ENCODE measurements at places on chromosomes 7 and 10. TPM values are rescaled to one million over a fixed set of nuclear protein-coding genes. Genes with fewer than 3 reads are reported as not detected.

DNA sequence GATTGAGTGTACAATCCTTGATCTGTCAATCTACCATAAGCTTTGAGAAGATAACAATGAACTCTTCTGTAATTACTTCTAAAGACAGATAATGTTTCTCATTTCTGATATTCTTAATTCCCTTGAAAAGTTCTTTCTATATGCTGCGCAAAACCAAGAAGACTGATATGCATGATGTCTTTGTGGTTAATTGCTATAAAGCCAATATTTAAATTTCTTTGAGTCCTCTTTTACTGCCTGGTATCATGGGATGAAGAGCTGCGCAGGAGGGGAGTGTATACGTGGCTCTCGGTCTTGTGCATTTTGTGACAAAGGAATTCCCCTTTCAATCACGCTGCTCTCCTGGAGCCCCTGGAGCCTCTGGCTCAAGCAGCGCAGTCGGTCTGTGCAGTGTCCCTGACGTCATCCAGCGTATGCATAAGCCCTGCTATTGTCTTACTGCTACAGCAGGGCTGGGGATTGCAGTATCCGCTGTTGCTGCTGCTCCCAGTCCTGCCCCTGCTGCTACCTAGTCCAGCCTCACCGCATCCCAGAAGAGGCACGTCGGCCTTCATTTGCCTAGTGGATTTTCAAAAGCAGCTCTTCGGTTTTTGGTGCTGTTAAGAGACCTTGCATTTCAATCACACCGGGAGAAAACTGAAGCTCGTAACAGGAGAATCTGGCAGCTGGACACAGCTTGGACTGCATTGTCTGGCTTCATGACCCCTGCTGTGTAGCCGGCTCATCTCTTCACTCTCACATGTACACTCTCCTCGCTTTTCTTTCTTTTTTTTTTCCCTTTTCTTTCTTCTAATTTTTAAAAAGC is 66.7 kb downstream of the ST7 start:
- no peaks in the 10 kb centered on the region for H3K27me3 ChIP-seq
- peak overlapping the region; percentile 54 for H3K27ac ChIP-seq
- H3K4me1 ChIP-seq = no peaks in the 10 kb centered on the region
- peak overlapping the region; percentile 22 for H3K4me3 ChIP-seq
- DNase-seq = peak; percentile 57

GRCh38 chr7:44438816-44439215 is 51.6 kb downstream of the NUDCD3 start:
- H3K4me3 ChIP-seq = no peak overlapping the region
- no peaks in the 10 kb centered on the region for H3K27me3 ChIP-seq
- H3K4me1 ChIP-seq = no peaks in the 10 kb centered on the region

DNA sequence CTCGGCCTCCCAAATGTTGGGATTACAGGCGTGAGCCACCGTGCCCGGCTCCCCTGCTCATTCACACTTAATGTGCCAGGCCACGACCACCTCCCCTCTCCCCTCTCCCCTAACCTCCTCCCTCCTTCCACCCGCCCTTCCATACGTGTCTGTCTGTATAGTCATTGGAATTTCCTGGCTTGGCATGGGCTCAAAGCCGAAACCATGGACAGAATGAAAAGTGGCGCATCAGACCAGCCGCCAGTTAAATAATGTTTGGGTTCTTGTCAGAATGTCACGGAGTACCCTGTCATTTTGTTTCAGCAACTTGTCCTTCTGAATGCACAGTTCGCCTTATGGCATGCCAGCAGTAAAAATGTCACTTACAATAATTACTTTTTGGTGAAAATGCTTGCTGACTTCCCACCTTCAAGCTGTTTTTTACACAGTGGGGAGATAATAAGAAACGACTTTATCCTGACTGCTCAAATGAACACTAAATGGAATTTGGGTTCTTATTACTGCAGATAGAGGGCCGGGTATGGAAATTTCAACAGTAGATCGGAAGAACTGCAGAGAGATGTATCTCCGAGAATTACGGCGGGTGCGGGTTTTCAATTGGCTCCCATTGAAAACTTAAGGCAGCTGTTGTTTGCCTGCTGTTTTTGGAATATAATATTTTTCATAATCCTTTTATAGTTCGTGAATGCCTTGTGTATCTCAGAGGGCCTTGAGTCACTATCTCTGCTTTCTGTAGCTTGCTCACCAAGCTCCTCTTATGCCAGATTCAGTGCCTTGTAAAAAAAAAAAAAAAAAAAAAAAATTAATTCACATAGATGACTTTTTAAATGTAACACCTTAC is 65.5 kb upstream of the SH2B2 start:
- H3K4me1 ChIP-seq = no peaks in the 10 kb centered on the region
- no peaks in the 10 kb centered on the region for H3K36me3 ChIP-seq
- DNase-seq = no peak
- H3K27ac ChIP-seq = no peak overlapping the region
- no peak overlapping the region for H3K4me3 ChIP-seq

DNA sequence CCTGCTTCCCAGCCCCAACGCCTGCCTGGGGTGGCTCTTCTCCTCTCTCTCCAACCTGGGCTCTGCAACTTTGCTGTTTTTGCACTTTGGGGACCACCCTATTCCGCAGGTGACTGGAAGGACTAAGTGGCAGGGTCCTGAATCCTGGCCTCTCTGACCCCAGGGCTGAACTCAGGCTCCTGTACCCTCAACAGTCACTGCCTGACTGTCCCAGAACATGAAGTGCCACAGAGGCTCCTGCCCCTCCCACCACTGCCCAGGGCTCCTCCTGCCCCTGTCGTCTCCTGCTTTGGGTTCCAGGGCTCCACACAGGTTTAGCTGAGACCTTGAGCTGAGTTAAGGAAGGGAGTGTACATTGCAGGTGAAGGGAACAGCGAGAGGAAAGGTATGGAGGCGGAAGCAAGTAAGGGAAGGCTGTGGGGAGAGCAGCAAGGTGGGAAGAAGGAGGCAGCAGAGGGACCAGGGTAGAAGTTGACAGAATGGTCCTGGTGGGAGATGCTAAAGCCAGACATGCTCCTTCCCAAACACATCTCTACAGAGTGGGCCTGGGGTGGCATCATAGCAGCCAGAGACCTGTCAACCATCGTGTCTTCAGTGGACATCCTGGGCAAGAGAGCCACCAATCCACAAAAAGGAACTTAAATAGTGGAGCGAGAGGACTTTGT is 5.7 kb upstream of the GRID1 start:
- H3K4me3 ChIP-seq = no peak overlapping the region
- DNase-seq = peak; percentile 0
- H3K27ac ChIP-seq = no peak overlapping the region
- no peaks in the 10 kb centered on the region for H3K4me1 ChIP-seq
- no peaks in the 10 kb centered on the region for H3K36me3 ChIP-seq

DNA sequence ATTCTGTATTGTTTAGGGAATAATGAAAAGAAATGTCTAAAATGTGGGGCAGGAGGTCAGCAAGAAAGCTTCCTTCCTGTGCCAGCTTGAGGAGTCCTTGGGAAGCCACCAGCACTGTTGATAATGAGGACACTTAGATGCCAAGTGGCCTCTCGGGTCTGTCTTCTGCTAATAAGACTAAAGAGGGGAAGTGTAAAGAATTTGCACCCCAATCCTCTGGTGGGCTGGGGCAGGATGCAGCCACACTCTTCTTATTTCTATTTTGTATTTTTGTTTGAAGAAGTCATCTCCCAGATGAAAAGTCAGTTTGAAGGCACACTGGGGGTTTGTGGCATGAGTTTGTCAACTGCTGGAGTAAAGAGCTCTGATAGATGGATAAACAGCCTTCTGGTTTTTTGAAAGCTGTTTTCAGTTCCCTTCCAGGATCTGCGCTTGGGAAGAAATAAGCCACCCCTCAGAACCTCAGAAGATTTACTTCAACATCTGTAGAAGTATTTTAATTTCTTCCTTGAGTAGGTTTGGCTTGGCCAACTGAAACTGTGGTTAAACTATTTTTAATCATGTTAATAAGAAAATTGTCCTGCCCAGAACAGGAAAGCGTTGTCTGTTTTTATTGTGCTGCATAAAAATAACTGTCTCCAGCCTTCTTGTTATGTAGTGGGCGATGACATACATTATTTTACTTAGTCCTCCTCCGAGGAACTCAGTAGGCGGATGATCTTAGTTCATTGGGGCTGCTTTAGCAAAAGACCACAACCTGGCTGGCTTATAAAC is 128.8 kb upstream of the GPR26 start:
- H3K4me1 ChIP-seq = no peaks in the 10 kb centered on the region
- H3K27ac ChIP-seq = no peak overlapping the region
- H3K36me3 ChIP-seq = no peaks in the 10 kb centered on the region
- no peak for DNase-seq

DNA sequence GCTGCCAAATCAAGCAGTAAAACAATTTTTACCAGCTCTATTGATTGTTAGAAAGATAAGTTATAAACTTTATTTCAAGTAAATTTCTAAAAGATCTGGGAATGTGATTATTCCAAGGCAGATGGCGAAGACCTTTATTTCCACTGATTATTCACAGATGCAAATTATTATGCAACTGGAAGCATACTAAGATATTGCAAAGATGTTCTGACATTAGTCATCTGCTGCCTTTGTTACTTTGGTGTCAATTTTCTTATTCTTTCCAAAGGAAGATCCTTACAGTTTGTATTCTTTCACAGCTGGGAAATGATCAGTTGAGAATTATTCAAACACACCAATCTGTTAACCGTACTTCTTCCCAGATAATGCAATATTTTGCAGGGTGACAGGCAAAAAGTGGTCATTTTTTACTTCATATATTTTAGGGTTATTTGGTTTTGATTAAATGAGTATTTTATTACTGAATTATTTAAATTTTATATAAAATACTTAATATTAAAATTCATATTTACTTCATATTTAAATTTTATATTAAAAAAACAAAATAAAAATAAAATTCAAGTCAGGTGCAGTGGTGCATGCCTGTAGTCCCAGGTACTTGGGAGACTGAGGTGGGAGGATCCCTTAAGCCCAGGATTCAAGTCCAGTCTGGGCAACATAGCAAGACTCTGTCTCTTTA is 171.3 kb downstream of the FZD1 start:
- no peaks in the 10 kb centered on the region for H3K4me1 ChIP-seq
- no peaks in the 10 kb centered on the region for H3K36me3 ChIP-seq
- DNase-seq = no peak

- no peaks in the 10 kb centered on the region for H3K27me3 ChIP-seq
- H3K4me3 ChIP-seq = no peak overlapping the region
- DNase-seq = no peak
- no peak overlapping the region for H3K27ac ChIP-seq
These were observed 12.5 kb upstream of the IL2RA start for GRCh38 chr10:6074489-6075301.

Gene UBN2
- total RNA-seq = 40.5 TPM

Gene TEX47
- total RNA-seq = not detected

Gene SPDYE9
- total RNA-seq = not detected

Gene PIP
- total RNA-seq = not detected

Gene CELF2
- total RNA-seq = 59.2 TPM
